ENCODE measurements at places on chromosomes 7 and 10.

- no peaks in the 10 kb centered on the region for H3K36me3 ChIP-seq
- no peaks in the 10 kb centered on the region for H3K27me3 ChIP-seq
- H3K4me1 ChIP-seq: no peaks in the 10 kb centered on the region
- DNase-seq: no peak
Measured at GRCh38 chr7:40700653-40701421, 566.0 kb downstream of the SUGCT start.

- no peak overlapping the region for H3K27ac ChIP-seq
- H3K4me3 ChIP-seq: no peak overlapping the region
- H3K27me3 ChIP-seq: no peaks in the 10 kb centered on the region
Measured at GRCh38 chr10:128896116-128896795, 570.8 kb upstream of the MGMT start.

DNA sequence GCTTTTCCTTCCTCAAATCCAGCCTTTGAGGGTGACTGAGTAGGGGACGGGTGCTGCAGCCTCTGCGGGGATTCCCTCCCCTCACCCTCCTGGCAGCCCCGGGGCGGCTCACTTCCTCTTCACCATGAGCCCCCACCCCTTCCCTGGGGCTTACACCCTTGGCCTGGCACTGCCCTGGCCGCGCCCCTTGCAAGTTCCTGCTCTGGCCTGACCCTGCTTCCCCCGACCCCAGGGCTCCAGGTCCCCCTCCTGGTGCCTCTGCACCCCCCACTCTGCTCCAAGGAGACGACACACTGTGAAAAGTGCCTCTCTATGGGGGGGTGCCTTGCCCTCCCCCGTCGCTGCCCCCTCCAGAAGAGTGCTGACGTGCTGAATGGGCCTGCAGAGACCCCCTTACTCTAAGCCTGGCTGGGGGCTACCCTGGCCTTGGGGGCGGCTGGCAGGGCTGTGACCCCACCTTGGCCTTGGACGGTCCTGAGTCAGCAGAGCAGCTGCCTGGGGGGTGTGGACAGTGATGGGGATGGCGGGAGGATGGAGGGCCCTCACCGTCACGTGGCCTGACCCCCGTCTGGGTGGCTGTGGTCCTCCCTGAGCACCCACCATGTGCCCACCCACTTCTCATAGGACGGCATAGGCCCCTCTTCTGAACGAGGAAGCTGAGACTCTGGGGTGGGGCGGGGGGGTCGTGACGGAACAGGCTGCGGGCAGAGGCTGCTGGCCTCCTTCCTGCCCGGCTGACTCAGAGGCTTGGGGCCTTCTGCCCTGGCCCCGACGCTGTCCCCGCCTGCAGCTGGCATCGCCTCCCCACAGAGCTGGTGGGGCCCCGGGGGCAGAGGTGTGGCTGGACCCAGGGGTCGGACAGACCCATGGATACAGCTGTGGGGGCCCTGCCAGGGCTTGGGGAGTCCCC, 9.8 kb downstream of the LFNG start:
- H3K4me1 ChIP-seq: peaks cover 77% of the 10 kb centered on the region
- H3K36me3 ChIP-seq: peaks cover 19% of the 10 kb centered on the region
- no peaks in the 10 kb centered on the region for H3K27me3 ChIP-seq
- H3K27ac ChIP-seq: peak overlapping the region; percentile 95
- peak; percentile 89 for DNase-seq
- peak overlapping the region; percentile 71 for H3K4me3 ChIP-seq

GRCh38 chr10:10914144-10914543, 103.5 kb upstream of the CELF2 start:
- no peaks in the 10 kb centered on the region for H3K36me3 ChIP-seq
- H3K4me1 ChIP-seq: no peaks in the 10 kb centered on the region
- peaks cover 11% of the 10 kb centered on the region for H3K27me3 ChIP-seq
- no peak for DNase-seq
- H3K4me3 ChIP-seq: no peak overlapping the region
- H3K27ac ChIP-seq: no peak overlapping the region

GRCh38 chr7:137717045-137717444, 129.7 kb downstream of the DGKI start:
- H3K4me1 ChIP-seq: no peaks in the 10 kb centered on the region
- peaks cover 12% of the 10 kb centered on the region for H3K27me3 ChIP-seq
- no peak for DNase-seq
- H3K4me3 ChIP-seq: no peak overlapping the region
- no peak overlapping the region for H3K27ac ChIP-seq

DNA sequence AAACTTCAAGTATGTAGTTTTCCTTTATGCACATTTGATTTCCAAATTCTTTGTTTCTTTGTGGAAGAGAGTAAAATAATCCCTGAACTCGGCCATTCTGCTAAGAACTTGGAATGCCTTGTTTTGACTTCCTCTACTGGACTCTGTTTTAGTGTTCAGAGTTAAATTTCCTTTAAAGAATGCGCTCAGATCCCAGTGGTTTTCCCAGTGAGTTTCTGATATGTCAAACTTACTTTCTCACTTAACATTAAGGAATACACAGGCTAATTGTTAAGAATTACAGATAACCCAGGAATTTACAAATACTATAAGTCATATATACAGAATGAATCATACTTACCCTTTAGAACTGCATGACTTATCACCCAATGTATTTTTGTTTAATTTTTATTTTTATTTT, 1067.6 kb upstream of the CELF2 start:
- DNase-seq: no peak
- no peaks in the 10 kb centered on the region for H3K27me3 ChIP-seq
- no peaks in the 10 kb centered on the region for H3K36me3 ChIP-seq
- H3K4me1 ChIP-seq: no peaks in the 10 kb centered on the region

DNA sequence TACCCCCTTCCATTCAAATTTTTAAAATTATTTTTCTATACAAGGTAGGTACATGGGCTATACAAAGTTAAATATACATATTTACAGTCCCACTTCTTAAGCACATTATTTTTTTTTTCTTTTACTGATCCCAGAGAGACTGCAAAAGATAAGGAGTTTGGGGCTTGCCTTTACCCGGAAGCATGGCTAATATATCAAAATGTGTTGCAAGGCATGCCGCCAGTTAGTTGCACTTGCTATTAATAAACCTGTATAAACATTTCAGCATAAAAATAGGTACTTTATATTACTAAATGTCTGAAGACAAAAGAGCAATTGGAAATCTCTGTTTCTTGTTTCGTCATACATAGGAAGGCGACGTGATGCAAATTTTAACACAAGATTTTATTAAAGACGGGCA, 21.5 kb upstream of the PDLIM1 start:
- H3K27me3 ChIP-seq: no peaks in the 10 kb centered on the region
- peaks cover 41% of the 10 kb centered on the region for H3K4me1 ChIP-seq
- no peaks in the 10 kb centered on the region for H3K36me3 ChIP-seq
- no peak overlapping the region for H3K4me3 ChIP-seq

GRCh38 chr10:113960617-113961181, 83.0 kb upstream of the ADRB1 start:
- peaks cover 40% of the 10 kb centered on the region for H3K4me1 ChIP-seq
- no peaks in the 10 kb centered on the region for H3K27me3 ChIP-seq
- peak; percentile 19 for DNase-seq
- H3K27ac ChIP-seq: peak overlapping the region; percentile 91
- no peak overlapping the region for H3K4me3 ChIP-seq

DNA sequence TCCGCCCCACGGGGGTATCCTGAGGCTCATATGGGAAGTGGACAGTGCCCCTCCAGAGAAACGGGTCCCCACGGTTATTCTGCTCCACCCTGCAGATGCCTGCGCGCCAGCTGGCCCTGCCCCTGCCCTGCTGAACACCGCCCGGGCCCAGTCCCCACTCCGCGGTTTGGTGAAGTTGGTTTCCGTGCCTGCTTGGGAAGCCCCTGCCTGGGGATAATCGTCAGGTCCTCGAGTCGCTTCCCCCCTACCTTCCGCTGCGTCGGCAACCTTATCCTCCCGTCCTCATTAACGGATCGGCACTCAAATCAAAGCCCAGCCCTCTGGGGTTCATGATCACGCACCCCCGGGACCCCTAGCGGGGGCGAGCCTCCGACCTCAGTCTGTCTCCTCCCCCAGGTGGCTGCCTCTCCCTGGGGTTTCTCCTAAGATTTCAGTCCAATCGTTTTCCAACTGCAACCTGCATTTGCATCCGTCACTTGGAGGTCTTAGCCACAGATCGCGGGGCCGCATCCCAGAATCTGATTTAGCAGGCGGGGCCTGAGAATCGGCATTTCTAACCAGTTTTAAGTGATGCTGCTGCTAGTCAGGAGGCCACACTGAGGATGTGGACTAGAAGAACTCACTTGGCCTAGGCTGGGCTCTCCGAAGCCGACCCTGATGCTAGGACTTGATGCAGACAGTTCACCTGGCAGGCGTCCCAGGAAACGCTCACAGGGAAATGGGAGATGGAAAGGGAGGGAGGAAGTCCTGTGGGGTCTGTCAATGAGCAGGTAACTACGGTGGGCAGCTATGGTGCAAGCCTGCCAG, 27.6 kb downstream of the WDR86 start:
- H3K27ac ChIP-seq: peak overlapping the region; percentile 75
- DNase-seq: peak; percentile 20
- peaks cover 7% of the 10 kb centered on the region for H3K27me3 ChIP-seq
- H3K36me3 ChIP-seq: peaks cover 14% of the 10 kb centered on the region
- peak overlapping the region; percentile 74 for H3K4me3 ChIP-seq

DNA sequence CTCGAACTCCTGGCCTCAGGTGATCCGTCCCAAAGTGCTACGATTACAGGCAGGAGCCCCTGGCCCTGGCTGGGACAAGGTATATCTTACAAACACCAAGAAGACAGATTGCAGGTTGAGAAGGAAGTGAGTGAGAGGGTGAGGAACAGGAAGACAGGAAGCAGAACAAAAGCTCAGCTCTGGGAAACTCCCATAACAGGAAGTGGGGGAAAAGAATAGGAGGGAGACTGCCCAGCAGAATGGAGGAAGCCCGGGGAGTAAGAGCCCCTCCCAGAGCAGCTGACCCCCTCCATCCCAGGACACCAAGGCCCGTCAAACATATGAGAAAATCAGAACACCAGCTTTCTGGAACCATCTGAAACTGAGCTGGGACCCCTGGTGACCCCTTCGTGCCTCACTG, 2.9 kb downstream of the TECPR1 start:
- peaks cover 10% of the 10 kb centered on the region for H3K36me3 ChIP-seq
- no peak for DNase-seq
- peaks cover 40% of the 10 kb centered on the region for H3K4me1 ChIP-seq
- H3K27me3 ChIP-seq: no peaks in the 10 kb centered on the region
- peak overlapping the region; percentile 59 for H3K27ac ChIP-seq
- H3K4me3 ChIP-seq: no peak overlapping the region

DNA sequence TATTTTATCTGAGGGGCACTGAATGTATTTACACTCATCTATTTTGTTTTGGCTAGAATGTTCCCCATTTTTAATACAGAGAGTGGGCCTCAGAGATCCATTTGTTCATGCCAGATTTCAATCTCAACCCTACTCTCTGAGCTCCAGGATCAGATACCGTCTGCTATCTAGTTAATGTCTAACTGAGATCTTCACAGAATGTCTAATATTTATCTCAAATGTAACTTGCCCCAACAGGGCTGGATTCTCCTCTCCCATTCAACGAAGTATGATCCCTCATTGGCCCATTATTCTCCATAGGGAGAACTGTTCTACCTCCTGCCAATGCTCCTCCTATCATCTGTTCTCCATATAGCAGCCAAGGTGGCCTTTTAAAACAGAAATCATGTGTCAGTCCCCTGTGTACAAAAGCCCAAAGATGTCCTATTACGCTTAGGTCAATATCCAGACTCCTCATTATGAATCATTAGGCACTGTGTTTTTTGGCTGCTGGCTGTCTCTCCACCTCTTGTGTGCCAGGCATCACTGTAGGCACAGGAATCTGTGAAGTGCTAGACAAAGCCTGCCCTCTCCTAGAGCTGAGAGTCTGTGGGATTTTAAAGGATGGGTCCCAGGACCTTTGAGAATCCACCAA, 169.3 kb upstream of the AGK start:
- no peak overlapping the region for H3K27ac ChIP-seq
- no peaks in the 10 kb centered on the region for H3K4me1 ChIP-seq
- H3K36me3 ChIP-seq: no peaks in the 10 kb centered on the region
- no peak for DNase-seq
- no peaks in the 10 kb centered on the region for H3K27me3 ChIP-seq

DNA sequence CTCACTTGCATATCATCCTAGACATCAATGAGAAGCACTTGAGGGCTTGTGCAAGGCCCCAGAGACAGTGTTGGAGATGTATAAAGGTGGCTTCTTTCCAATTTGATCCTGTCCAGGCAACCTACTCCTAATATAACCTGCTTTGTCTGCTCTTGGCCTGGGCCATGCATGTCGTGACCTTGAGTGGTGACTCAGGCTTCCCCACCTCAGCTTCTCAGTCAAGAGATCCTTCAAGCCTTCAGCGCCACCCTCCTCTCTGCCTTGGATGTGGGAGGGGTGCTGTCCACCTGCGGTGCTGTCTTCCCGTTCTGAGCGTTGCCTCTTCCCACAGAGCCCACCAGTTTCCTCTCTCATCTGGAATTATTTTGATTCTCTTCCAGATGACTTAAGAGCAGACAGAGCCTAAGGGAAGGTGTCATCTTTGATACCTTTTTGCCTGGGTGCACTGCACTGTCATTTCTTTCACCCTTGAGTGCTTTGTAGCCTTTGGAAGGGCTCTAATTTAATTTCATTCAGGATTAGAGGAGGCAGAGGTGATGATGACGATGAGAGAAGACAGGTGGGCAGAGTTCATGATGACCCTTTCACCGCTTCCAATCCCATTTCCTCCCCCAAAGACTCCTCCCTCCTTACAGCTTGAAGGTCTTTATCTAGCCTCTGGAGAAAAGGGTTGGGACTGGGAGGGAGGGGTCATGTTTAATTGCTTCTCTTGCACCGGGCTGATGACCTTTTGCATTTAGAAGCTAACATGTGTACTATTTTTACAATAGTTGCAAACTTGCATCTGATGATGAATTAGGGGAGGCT, 6.9 kb downstream of the LSMEM1 start:
- H3K27me3 ChIP-seq: no peaks in the 10 kb centered on the region
- H3K27ac ChIP-seq: no peak overlapping the region
- peaks cover 47% of the 10 kb centered on the region for H3K36me3 ChIP-seq
- H3K4me1 ChIP-seq: no peaks in the 10 kb centered on the region
- no peak for DNase-seq
- no peak overlapping the region for H3K4me3 ChIP-seq

GRCh38 chr10:86438091-86438749, 71.6 kb upstream of the GRID1 start:
- H3K4me3 ChIP-seq: no peak overlapping the region
- H3K27ac ChIP-seq: no peak overlapping the region
- no peak for DNase-seq

GRCh38 chr7:21358648-21359047, 69.2 kb upstream of the SP4 start:
- no peaks in the 10 kb centered on the region for H3K27me3 ChIP-seq
- no peaks in the 10 kb centered on the region for H3K36me3 ChIP-seq
- peaks cover 14% of the 10 kb centered on the region for H3K4me1 ChIP-seq
- no peak overlapping the region for H3K4me3 ChIP-seq
- DNase-seq: no peak
- H3K27ac ChIP-seq: no peak overlapping the region

GRCh38 chr10:106635947-106636346, 528.6 kb downstream of the SORCS1 start:
- H3K36me3 ChIP-seq: no peaks in the 10 kb centered on the region
- no peak overlapping the region for H3K27ac ChIP-seq
- H3K4me3 ChIP-seq: no peak overlapping the region
- no peaks in the 10 kb centered on the region for H3K4me1 ChIP-seq

GRCh38 chr10:22049635-22050034, 46.1 kb upstream of the DNAJC1 start:
- no peak overlapping the region for H3K4me3 ChIP-seq
- no peaks in the 10 kb centered on the region for H3K4me1 ChIP-seq
- no peak for DNase-seq

Measured in stimulated activated naive B cell treated with anti-CD40 and anti-IgM and Interleukin-4, amounts not matched to agents 10 μg/mL and 1 μg/mL and 100 μg/mL, for 72 hours (primary cell).